ENCODE measurements at places on chromosomes 7 and 10.

- DNase-seq: no peak
Observed at GRCh38 chr10:32964270-32964669, 6.2 kb upstream of the ITGB1 start.

GRCh38 chr7:150695654-150696053 is 10.1 kb downstream of the GIMAP2 start:
- no peak for DNase-seq

DNA sequence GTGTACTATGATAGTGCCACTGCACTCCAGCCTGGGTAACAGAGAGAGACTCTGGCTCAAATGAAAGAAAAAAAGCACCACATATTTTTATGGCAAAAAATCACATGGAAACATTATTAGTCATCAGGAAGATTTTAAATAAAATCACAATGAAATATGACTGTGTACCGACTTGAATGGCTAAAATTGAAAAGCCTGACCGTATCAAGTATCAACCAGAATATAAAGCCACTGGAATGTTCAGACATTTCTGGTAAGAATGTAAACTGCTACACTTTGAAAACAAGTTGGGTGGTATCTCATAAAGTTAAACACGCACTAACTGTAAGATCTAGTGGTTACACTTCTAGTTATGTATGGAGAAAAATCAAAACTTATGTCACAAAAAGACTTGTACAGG is 306.7 kb upstream of the MBL2 start:
- no peak for DNase-seq

DNA sequence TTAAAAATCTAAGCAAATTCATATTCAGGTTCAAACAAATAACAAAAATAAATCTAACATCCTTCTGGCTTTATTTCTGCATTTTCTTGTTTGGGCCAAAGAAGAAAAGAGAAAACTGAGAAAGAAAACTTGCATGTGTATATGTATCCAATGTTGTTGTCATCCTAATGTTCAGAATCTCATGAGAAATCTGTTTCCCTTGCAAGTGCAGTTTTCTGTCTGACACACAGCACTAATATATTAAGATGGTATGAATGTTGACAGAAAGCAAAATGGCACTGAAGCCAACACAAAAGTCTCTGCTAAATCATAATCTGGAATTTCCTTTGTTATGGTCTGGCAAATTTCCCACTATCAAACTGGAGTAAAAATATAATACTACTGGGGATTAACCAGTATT is 235.9 kb downstream of the HGF start:
- no peak for DNase-seq

DNA sequence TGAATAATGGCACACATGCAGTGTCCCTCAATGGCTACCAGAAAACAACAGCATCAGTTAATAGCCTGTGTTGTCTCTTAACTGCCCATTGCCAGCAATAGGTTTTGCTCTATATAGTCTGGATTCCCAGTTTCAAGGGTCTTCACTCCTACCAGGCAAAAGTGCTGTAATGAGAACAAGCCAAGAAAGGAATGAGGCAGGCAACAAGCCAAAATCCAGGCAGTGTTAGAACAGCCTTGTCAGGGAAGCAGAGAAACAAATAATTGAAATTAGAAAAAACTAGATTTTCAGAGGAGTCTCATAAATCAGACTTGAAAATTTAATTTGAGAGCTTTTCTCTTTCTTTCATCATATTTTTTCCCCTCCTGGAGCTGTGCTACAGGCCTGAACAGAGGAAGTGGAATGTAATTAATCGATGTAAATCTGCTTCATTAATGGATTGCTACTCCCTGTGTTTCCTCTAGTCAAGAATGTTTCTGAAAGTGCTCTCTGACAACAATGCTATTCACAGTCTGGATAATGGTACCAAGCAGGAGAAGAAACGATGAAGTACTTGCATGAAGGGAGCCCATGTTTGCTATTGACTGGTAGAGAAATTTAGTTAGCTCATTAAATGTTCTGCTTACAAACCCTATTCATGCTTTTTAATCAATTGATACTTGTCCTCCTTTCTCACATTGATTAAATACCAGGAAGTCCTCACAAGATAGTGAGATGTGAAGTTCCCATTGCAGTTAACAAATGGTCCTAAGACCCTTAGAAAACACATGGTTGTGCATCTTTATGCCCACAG is 202.0 kb upstream of the LRRTM3 start:
- no peak for DNase-seq

- DNase-seq: no peak
Observed at GRCh38 chr10:69242040-69242851, 22.1 kb downstream of the HKDC1 start.

DNA sequence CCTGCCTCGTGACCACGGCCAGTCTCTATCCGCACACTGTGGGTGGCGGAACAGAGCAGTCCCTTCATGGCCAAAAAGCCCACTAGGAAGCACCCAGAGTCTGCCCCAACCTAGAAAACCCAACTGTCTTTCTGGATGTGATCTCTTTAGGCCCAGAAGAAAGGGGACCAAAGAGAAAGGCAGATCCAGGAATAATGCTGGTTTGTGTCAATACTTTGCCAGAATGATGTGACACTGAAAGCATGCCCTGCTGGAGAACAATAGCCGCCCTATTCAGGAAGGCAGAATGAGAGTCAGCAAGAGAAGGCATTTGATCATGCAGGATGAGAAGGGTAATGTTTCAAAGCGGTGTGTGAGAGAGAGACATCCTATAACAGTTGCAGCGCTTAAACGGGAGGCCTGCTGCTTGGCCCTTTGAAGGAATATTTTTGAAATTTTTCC is 274.7 kb downstream of the USP6NL start:
- no peak for DNase-seq

DNA sequence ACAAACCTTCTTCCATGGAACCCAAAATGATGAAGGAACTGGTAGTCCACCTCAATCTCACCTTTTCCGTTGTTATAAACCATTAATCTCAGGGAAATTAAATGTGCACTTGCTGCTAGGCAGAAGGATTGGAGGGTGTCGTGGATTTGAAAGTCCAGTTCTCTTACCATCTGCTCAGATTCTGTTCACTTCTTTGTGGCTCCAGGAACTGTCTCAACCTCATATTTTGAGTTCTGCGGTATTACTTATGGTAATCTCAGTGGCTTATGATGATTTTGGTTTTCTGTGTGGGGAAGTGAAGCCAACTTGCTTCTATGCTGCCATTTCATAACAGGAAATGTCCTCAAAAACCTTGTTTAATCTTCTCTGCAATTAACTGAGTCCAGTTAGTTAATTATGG is 136.4 kb downstream of the CDC14C start:
- no peak for DNase-seq

- DNase-seq: no peak
Observed at GRCh38 chr10:77068969-77069368, 568.6 kb downstream of the KCNMA1 start.

DNA sequence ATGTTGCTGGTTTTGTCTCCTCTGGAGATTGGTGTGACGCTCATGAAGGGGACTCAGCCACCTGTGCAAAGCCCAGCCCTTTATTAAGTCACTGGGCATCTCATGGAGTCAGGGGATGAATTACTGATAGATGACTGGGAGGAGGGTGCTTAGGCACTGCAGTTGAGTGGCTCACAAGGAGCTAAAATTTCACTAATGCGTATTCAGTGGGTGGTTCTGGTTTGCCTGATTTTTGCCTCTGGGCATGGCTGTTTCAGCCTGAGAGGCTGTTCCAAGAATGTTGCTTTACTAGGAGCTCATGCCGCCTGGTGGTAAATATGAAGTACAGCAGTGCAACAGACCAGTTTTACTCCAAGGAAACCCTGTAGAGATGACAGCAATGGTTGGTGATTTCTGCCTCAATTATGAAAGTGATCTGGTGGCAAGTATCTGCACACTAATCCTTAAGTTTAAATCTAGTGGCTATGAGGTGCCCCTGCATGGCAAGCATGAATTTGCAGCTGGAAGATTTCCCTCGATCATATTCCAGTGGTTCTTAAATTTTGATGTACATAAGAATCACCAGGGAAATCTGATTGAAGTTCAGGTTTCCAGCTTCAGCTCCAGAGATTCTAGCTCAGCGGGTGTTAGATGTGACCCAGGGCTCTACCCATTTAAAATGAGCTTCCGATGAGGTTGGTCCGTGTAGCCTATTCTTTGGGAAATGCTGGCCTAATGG is 19.9 kb downstream of the ACTA2 start:
- DNase-seq: peak; percentile 85

- no peak for DNase-seq
Observed at GRCh38 chr7:98267303-98267702, 14.2 kb upstream of the BRI3 start.

DNA sequence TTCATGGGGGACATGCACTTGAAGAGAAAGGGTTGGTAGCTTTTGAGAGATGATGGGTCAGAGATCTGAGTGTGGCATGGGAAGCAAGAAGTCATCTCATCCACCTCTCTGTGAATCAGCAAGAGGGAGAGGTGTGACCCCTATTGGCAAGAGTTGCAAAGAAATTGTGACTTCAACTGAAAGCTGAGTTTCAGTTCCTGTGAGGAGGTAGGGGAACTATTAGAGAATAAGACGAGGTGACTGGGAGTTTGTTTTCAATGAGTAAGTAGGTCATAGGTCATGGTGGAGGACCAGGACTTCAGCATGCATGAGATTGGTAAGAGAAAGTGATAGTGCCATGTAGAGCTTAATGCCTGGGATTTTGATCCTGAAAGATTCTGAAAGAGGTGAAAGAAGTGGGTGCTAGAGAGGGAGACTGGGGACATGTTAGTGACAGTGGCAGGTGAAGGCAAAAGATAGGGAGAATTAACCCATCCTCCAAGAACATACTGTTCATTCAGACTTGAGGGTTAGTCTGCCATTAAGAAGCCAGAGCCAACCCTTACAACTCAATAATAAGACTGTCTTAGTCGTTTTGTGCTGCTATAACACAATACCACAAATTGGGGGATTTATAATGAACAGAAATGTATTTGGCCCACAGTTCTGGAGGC is 75.5 kb upstream of the CAPZA2 start:
- DNase-seq: peak; percentile 39

Data from AG08395 (cell line).